NCI-H1105 (cell line): ENCODE measurements at places on chromosomes 6 and 20.

DNA sequence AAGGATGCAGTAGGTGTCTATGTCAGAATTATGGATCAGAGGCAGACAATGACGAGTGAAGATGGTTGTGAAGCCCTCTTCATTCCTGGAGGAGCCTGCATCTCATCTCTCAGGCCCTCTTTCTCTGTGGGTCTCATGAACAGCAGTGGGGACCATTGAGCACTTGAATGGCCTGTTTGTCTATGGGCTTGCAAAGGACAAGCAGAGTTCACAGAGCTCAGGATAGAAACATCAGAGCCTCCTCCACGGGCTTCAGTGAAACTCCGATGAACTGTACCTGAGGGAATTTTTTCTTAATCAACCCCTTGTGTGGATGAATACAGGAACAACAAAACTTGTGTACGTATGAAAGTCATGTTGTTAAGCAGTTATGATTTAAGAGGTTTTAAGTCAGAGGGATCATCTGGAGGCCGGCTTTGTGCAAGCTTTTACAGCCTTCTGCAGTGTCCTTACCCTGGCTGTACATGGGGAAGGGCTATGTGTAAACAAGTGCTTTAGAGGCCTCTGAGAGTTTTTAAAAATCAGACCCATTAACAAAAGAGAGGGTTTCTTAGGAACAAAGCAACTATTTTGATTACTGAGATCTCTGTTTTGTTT, 29.7 kb upstream of the PI16 start:
- DNase-seq, result no peak

GRCh38 chr6:82984720-82985119, 80.9 kb downstream of the UBE3D start:
- DNase-seq, result no peak

DNA sequence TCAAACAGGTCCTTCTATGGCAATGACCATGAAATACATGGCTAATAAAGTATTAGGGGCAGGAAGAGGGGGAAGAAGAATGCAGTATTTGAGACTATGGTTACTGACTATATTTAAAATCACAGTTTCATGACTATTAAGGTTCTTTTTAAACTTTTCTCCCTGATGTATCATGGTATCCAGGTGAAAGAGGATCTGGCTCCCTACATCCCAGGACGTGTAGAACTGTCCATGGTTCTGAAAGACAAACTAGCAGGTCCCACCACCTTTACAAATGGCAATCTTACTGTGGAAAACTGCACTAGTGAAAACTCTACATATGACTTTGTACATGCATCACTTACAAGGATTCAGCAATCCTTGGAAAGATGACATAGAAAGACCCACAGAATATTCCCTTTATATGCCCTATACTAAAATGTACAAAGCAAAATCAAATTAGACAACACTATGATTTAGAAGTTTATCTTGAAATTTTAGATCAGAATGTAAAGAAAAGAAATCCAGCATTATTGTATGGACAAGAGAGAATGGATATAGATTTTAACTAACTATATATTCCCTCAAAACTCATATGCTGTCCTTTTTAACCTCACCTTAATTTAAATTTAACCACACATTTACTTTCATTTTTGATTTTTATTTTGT, 33.5 kb downstream of the RPP21 start:
- DNase-seq, result no peak

- no peak for DNase-seq
Measured at GRCh38 chr6:41900861-41901260, 5.7 kb upstream of the USP49 start.

DNA sequence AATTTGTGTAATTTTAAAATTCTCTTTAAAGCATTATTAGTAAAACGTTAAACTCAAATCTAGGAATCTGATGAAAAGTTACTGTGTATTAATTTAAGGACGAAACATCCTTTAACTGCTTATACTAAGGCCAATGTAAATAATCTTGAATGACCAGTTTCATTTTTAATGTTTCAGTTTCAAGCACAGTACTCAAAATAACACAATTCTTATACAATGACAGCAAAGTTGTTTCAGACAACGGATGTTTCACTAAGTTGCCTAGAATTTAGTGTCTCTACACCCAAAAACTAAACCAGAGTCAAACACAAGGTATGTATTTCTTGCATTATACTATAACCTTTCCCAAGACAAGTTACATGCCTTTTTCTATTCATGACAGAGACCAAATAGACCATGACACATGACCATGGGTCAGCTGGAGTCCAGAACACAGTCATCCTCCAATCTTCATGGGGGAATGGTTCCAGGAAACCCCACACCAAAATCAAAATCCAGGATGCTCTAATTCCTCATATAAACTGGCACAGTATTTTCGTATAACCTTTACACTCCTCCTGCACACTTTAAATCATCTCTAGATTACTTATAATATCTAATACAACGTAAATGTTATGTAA, 7.7 kb downstream of the PHIP start:
- DNase-seq, result no peak

DNA sequence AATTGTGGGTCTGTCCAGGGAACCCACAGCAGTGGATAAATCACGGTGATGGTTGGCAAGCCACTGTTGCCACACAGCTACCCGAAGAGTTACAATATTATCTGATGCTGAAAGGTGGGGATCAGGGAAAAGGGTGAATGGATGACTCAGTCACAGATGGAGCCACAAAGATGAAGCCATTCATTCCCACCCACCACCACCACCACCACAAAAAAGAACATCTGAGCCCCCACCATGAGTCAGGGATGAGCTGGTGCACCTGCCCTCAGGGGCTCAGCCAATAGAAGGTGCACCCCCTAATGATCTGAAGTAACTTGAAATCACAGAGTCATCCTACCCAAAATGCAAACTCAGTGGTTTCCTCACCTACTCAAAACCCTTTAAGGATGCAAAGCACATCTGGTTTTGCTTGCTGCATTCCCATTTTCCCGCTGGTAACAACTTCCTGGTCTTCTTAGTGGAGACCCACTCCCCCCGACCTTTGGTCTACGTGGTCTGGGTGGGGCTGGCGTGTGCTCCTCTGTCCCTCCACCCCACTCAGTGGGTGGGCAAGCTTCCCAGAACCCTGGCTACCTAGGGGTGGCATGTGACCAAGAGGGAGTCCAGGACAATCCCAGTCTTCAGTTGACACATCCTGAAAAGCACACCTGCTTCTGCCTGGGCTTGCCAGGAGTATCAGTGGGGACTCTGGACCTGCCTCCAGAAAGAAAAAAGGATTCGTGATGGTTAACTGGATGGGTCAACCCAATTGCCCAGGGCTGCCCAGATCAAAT, 125.5 kb downstream of the ANKRD60 start:
- DNase-seq, result no peak

GRCh38 chr6:16670183-16670582, 91.1 kb downstream of the ATXN1 start:
- no peak for DNase-seq

DNA sequence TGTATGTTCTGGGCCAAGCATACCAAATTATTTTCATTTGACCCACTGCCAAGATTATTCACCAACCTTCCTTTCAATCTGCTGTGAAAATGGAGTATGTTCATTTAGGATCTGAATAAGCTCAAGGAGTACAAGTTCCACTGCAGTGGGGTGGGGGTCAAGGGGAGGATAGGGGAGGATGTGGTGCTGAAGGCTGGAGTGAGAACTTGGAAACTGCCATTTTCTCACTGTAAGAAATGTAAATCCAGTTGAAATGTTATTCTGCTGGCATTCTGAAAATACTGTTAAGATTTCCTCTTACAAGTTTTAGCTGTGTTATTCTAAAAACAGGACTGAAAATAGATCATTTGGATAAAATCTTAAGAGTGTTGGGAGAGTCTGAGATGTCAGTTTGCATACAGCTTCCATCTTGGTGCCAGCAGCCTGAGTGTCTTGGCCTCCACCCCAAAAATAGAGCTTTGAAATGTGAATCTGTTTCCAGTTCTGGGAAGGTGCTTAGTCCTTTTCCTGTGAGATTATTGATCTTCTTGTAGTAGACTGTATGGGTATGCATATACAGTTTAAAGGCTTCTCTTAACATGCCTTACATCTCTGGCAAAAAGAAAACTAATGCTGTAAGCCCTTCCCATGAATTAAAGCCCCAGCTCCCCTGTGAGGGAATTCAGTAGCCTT, 84.3 kb downstream of the CTNNBL1 start:
- DNase-seq, result no peak

- no peak for DNase-seq
Measured at GRCh38 chr20:48294196-48294595, 508.9 kb upstream of the SULF2 start.

DNA sequence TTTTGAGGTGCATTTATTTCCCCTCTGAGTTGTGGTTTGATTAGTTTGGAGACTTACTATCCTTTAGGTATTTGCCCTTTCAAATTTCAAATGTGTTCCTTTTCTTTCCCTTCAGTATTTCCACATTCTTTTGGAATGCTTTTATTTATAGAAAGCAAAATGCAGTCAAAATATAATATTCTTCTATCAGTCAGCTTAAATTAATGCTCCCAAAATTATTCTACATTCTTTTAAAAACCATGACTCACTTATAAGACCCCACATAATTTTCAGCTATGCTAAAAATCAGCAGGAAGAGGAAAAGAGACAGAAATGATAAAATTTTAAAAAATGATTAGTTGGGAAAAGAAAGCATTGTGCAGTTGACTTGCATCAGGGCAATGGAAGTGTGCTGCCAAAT, 180.0 kb upstream of the SMLR1 start:
- DNase-seq, result no peak

DNA sequence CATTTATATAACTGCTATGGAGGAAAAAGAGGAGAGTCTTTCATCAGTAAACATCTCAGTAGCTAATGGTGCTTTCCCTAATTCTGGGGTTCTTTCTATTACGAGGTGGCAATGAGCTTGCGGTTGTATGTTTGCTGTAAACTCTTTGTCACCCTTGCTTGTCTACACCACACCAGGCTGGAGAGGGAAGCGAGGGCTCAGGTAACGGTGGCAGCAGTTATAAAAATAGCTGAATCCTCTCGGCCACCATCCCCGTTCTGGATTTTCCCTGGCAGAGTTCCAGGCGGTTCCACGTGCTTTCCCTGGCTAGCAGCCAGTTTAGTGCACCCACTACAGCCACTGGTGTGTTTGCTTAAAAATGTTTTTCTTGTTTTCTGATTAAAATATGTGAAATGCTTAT, 39.0 kb downstream of the MAS1 start:
- DNase-seq, result peak; percentile 87

DNA sequence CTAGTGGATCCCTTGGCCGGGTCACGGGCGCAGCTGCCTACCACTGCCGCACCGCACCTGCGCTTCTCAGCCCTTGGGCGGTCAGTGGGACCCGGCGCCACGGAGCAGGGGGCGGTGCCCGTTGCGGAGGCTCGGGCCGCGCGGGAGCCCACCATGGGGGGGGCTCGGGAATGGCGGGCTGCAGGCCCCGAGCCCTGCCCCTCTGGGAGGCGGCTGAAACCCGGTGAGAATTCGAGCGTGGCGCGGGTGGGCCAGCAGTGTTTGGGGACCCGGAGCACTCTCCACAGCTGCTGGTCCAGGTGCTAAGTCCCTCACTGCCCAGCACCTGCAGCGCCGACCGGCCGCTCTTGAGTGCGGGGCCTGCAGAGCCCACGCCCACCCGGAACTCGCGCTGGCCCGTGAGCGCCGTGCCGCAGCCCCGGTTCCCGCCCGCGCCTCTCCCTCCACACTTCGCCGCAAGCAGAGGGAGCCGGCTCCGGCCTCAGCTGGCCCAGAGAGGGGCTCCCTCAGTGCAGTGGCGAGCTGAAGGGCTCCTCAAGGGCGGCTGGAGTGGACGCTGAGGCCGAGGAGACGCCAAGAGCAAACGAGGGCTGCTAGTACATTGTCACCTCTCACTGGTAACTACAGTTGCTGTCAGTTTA, 120.5 kb upstream of the TMEM170B start:
- no peak for DNase-seq

DNA sequence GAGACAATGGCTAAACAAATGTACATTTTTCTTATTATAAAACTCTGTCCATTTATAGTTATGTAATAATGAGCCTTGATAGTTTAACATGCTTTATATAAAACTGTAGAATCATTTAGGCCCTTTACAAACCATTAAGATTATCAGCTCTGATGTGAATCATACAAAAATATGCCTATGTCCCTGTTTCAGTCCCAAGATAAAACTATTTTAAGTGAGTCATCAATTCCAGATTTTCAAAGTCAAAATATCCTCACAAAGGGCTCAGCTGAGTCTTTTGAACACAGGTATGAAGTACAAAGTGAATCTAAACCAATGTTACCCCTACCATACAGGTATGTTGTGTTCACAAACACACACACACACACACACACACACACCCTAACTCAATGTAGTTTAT, 88.0 kb downstream of the PTPRK start:
- DNase-seq, result no peak

- no peak for DNase-seq
Measured at GRCh38 chr20:13778827-13779226, 5.9 kb downstream of the ESF1 start.

GRCh38 chr6:44630125-44631028, 242.9 kb downstream of the CDC5L start:
- peak; percentile 7 for DNase-seq

GRCh38 chr6:5412017-5412416, 150.7 kb downstream of the FARS2 start:
- no peak for DNase-seq

- DNase-seq, result no peak
Measured at GRCh38 chr6:142857796-142858555, 87.0 kb downstream of the HIVEP2 start.

DNA sequence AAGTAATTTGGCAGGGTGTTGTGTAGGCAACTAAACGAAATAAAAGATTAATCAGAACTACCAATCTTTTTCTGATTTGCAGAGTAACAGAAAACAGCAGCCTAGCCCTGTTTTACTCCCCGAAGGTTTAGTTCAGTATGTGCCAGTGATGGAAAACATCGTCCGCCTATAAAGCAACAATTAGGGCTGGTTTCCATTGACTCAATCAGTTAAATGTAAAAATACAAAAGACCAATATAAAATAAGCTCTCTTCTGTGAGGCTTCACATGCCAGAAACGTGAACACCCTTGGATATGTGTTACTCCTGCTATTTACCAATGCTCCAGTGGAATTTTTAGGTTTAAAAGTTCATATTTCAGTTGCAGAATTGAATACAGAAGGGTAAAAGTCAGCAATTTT, 210.5 kb upstream of the RSPO3 start:
- no peak for DNase-seq

DNA sequence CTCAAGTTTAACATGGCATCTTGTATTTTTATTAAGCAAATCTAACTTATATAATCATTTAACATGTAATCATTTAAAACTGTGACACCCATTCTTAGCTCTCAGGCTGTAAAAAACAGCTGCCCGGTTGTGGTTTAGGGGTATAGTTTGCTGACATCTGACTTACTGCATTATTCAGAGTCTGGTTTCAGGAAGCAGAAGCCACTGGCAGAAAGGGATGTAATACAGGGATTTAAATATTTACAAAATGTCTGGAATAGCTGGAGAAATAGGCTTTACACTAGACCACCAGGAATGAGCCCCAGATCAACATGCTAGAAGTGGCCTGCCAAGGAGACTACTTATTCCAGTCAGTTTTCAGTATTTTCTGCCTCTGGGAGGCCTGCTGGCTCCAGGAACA, 421.1 kb downstream of the CD109 start:
- DNase-seq, result no peak

DNA sequence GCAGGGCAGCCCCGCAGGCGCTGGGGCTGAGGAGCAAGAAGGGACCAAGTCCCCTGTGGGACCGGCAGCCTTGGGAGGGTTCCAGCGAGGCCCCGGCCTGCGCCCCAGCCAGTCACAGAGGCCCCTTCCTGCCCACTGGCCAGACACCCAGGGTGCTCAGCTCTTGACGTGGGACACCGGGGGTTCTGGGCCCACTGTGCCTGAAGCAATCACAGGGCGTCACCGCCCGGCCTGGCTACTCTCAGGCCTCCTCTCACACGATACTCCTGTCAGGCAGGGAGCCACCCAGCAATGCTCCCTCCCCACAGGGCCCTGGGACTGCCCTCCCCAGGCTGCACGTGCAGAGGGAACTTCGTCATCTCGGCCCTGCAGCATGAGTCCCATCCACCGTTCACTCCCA, 14.5 kb downstream of the TAF4 start:
- DNase-seq, result no peak
